Trophoblast cell (in vitro differentiated cells and primary cell): ENCODE measurements at places on chromosomes 4 and X.

GRCh38 chrX:39309721-39310152, 508.5 kb downstream of the MID1IP1 start:
- DNase-seq: peak; percentile 17
- H3K4me1 ChIP-seq: peaks cover 12% of the 10 kb centered on the region
- no peak overlapping the region for H3K4me3 ChIP-seq
- H3K36me3 ChIP-seq: no peaks in the 10 kb centered on the region
- no peak overlapping the region for H3K27ac ChIP-seq

DNA sequence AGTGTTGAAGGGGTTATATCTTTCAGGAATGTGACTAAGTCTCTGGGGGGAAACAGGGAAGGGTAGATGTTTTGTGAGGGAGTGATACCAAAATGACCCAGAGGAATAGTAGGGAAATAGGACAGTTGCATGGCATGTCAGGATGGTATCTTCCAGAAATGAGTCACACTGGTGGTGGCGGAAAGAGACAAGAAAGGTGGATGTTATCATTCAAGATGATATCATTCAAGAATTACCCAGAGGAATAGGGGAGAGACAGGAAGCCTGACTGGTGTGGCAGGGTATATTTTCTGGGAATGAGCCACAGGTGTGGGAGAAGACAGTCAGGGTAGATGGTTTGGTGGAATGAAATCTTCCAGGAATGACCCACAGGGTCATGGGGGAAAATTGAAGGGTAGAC, 61.1 kb downstream of the MAOA start:
- H3K4me1 ChIP-seq: no peaks in the 10 kb centered on the region
- H3K27ac ChIP-seq: peak overlapping the region; percentile 17
- H3K4me3 ChIP-seq: no peak overlapping the region
- no peaks in the 10 kb centered on the region for H3K36me3 ChIP-seq
- DNase-seq: peak; percentile 66

DNA sequence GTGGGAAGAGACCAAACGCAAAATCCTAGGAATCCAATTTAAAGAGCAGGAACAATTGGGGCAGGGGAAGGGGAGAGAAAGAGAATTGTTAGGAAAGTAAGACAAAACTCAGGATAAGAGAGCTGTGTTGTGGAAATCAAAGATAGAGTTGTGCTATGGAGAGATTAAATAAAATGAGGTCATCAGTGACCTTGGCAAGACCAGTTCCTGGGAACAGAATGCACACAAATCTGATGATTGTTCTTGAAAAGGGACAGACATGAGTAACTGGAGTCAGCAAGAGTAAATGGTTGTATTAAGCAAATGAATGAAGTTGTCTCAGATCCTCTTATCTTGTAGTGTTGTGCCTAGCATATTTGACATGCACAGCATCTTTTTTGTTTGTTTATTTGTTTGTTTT, 267.4 kb downstream of the IL1RAPL1 start:
- H3K27me3 ChIP-seq: no peaks in the 10 kb centered on the region
- H3K27ac ChIP-seq: no peak overlapping the region
- no peaks in the 10 kb centered on the region for H3K36me3 ChIP-seq
- no peak for DNase-seq

GRCh38 chr4:41204400-41204978, 9.9 kb downstream of the APBB2 start:
- H3K36me3 ChIP-seq: no peaks in the 10 kb centered on the region
- H3K27me3 ChIP-seq: no peaks in the 10 kb centered on the region
- peaks cover 31% of the 10 kb centered on the region for H3K4me1 ChIP-seq
- no peak for DNase-seq
- no peak overlapping the region for H3K27ac ChIP-seq

DNA sequence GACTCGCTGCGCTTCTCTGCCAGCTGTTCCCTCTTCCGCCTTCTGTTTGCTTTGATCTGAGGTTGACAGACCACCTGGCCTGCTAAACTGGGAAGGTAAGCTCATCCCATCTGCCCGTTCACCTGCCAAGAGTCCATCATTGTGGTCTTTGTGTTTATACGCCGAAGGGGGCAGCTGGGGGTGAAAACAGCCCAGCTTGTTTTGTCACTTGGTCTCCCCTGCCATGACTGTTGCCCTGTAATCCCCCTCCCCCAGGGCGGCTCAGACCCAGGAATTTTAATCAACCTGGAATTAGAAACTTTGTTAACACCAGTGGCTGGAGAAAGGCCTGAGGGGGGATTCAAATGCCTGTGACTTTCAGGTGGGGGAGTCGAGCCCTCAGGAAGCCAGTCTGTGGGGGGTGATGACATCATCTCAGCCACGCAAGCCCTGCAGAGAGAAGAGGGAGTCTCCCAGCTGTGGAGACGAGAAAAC, 333.3 kb downstream of the BCOR start:
- no peak overlapping the region for H3K4me3 ChIP-seq
- H3K4me1 ChIP-seq: peaks cover 17% of the 10 kb centered on the region
- no peak overlapping the region for H3K27ac ChIP-seq
- H3K27me3 ChIP-seq: no peaks in the 10 kb centered on the region

- no peak for DNase-seq
- H3K27me3 ChIP-seq: no peaks in the 10 kb centered on the region
Measured at GRCh38 chrX:88903989-88904718, 157.1 kb downstream of the CPXCR1 start.

DNA sequence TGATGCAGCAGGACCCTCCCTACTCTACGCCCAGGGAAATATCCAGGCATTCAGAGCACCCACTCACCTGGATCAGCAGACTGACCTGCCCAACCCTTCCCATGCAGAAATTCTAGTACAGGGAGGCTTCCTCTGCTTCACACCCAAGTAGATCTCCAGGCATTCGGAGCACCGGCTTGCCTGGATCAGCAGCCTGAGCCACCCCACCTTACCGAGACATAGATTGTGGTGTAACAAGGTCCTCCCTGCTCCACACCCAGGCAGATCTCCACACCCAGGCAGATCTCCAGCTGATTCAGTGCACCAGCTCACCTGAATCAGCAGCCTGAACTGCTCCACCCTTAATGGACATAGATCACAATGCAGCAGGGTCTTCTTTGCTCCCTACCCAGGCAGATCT, 215.1 kb upstream of the CPEB2 start:
- no peaks in the 10 kb centered on the region for H3K4me1 ChIP-seq
- no peak overlapping the region for H3K4me3 ChIP-seq
- no peak overlapping the region for H3K27ac ChIP-seq
- no peaks in the 10 kb centered on the region for H3K27me3 ChIP-seq
- H3K36me3 ChIP-seq: no peaks in the 10 kb centered on the region
- DNase-seq: no peak

- H3K27ac ChIP-seq: no peak overlapping the region
- H3K4me3 ChIP-seq: no peak overlapping the region
- DNase-seq: no peak
- no peaks in the 10 kb centered on the region for H3K27me3 ChIP-seq
- no peaks in the 10 kb centered on the region for H3K4me1 ChIP-seq
Measured at GRCh38 chrX:74781507-74782034, 143.7 kb downstream of the NEXMIF start.

DNA sequence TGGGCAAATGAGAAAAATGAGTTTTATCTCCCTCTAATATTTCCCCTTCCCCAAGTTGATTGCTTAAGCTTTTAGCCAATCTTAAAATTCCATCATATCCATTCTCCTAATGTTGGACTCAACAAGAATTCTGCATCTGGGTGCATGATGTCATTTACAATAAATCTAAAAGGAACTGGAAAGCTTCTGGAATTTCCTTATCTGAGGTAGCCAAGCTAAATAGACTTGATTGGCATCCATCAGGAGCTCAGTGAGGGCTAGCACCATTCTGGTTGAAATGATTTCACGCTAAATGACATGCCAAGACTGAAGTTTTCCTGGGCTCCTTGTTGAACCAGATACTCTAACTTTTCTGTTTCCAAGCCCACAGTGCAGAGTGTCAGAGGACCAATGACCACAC, 110.3 kb upstream of the SCML1 start:
- H3K4me3 ChIP-seq: no peak overlapping the region
- H3K4me1 ChIP-seq: no peaks in the 10 kb centered on the region
- DNase-seq: peak; percentile 5
- H3K27me3 ChIP-seq: no peaks in the 10 kb centered on the region
- H3K27ac ChIP-seq: no peak overlapping the region

- peak; percentile 34 for DNase-seq
- no peak overlapping the region for H3K27ac ChIP-seq
- no peak overlapping the region for H3K4me3 ChIP-seq
- H3K27me3 ChIP-seq: no peaks in the 10 kb centered on the region
Measured at GRCh38 chrX:134692990-134693389, 34.7 kb upstream of the PLAC1 start.
